Karpas-422 (cell line): ENCODE measurements at places on chromosomes 13 and 19.

GRCh38 chr13:38239874-38240273, 109.8 kb upstream of the UFM1 start:
- no peak for DNase-seq

- DNase-seq = no peak
Observed at GRCh38 chr19:22260499-22260898, 25.7 kb upstream of the ZNF729 start.

DNA sequence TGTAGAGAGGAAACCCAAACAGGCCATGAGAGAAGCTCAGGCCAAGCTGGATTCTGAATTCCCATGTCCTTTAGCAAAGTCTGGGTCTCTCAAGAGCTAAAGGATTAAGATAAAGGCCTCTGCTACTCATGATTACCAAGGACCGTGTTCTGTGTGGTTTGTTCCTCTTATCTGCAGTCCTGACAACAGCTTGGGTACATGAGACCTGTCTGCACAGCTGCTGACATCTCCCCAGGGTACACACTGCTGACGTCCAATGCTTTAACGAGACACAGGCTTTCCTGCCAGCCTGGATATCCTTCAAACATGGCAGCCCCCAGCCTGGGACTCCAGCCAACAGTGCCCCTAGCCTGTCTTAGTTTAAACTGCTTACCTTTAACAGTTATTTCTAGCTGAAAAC, 211.0 kb downstream of the SLC7A1 start:
- DNase-seq = peak; percentile 41

- DNase-seq = peak; percentile 81
Observed at GRCh38 chr13:20160306-20161274, at the start of gene GJA3. Gene GJA3, minus strand, starts transcription at chr13:20161052. Its CDS starts 17,764 bp downstream, at chr13:20143288.

- DNase-seq = no peak
Observed at GRCh38 chr13:95822303-95822702, 145.4 kb downstream of the DNAJC3 start.

DNA sequence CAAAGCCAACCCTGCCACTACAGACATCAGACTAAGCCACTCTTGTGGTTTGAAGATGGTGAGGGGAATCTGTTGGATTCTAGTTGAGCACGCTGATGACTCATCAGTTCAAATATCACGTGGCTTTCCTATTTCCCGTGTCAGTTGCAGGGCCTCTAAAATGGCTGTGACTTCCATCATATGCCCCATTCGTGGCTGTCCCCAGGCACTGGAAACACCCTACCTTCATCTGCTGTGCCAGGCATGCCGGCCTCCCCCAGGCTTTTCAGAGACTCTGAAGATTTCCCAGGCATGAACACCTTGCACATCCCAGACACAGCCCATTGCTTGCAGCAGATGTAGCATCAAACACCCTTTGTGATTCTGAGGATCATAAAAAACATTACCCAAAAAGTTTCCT, 659.9 kb downstream of the UQCRFS1 start:
- DNase-seq = no peak

DNA sequence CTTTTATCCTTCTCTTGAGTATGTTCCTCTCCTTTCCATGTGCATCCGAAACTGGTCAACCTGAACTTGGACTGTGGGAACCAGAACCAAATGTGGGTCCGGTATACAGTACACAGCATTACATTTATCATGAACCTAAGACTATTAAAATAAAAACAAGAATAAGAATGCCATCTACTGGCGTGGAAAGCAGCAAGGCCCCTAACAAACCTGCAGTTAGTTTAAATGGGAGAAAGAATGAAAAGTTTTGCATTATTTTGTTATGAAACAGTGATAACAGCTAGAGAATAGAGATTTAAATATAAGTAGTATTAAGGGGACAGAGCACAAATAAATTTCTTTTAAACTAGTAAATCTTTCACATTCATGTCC, 159.5 kb downstream of the RBM26 start:
- DNase-seq = peak; percentile 57

DNA sequence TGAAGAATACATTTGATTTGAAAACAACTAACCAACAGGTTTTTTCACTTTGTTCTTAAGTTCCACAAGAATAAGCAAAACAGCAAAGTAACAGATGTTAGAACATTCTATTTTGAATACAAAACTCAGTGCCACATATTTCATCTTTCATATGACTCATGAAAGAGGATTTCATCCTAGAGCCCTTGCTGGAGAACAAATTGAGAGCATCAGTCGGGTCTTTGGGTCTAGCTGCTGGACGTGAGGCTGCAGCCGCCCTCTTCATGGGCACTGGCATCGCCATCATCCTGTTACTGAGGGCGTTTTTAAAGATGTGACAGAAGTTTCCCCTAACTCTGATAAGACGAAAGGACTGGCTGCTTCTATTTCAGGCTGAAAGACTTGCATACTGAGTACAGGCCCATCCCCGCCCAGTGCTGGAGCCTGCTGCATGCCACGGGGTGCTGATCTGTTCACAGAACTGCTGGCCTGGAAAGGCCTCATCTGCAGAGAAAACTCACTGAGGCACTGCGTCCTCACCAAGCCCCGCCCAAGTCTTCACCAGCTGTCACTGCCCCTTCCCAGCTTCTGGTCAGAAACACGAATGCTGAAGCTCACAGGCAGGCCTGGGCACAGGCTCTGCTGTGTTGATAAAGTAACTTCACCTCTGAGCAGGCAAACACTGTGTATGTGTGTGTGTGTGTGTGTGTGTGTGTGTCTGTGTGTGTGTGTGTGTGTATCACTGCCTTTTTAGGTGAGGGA, 101.4 kb downstream of the TUBGCP3 start:
- no peak for DNase-seq

GRCh38 chr13:79604752-79605151, 123.8 kb downstream of the NDFIP2 start:
- no peak for DNase-seq

DNA sequence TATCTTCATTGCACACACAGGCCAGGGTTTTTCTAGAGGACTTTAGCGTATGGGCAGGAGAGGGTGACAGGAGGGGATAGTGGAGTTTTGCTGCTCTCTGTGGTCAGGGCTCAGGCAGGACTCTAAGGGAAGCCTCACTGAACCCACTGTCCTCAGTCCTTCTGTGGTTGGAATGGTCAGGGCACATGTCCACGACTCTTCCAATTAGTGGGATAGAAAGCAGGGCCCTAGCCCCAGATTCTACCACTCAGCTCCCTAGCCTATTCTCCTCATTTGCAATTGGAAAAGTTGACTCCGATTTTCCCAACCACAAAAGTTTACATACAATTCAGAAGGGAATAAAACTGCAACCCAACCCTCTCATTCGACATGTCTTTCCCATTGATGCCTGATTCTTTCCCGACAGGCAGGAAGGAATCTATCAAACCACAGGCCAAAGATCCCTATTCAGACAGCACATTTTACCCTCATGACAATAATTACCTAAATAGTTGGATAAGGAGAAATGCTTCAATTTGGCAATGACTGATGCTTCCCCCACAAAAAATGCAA, 38.2 kb downstream of the TGDS start:
- no peak for DNase-seq

- DNase-seq = no peak
Observed at GRCh38 chr13:20239748-20240147, 7.6 kb upstream of the GJB6 start.

DNA sequence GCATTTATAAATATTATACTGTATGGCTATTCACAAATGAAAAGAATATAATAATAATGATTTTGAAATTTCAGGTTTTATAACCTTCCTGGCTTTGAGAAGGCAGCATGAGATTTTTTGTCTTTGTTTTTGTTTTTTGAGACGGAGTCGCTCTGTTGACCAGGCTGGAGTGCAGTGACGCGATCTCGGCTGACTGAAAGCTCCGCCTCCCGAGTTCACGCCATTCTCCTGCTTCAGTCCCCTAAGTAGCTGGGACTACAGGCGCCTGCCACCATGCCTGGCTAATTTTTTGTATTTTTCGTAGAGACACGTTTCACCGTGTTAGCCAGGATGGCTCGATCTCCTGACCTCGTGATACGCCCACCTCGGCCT, 64.1 kb downstream of the ZNF429 start:
- no peak for DNase-seq

DNA sequence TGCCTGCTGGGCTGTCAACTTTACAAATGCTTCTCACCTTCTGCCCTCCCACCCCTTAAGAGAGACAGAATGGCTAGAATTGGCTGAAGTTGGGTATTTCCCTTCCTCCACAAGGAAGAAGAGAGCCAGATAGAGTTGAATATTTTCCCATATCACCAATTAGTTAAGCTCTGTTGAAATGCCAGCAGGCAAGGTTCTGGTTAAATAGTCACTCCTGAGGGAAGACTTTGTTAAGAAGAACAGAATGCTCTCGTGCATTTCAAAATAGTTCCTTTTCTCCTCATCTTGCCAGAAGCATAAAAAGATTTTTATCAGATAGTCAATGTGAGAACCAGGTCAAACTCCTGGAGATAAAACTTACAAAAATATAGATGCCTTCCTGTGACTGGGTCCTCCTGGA, 2857.0 kb upstream of the PCDH20 start:
- no peak for DNase-seq

DNA sequence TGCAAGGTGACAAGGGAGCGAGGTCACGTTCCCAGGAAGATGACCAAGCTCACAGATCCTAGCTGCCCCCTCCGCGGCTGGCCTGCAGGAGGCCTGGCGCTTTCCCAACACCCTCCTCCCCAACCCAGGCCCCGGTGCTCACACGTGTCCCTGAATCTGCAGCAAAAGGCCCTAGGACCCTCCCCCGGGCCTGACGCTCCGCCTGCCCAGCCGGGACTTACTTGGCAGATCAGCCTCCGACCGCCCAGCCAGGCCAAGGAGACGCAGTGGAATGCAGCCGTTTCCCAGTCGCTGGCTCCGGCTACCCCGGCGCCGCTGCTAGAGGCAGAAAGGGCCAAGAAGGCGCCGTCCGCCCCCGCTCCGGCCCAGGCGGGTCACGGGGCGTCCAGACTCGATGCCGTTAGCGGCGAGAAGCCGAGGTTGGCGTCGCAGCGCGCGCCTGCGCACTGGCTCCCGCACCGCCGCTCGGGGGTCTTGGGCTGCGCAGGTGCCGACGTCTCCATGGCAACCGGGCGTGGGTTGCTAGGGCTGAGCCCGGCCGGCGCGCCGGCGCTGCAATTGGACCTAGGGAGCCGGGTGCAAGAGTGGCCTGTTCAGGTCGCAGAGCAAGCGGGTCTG, at the start of gene PNMA8A:
Gene PNMA8A, minus strand, starts transcription at position 448 of the 618 bp plus-strand sequence. CDS start 528 bp downstream, outside the sequence.
- peak; percentile 14 for DNase-seq

DNA sequence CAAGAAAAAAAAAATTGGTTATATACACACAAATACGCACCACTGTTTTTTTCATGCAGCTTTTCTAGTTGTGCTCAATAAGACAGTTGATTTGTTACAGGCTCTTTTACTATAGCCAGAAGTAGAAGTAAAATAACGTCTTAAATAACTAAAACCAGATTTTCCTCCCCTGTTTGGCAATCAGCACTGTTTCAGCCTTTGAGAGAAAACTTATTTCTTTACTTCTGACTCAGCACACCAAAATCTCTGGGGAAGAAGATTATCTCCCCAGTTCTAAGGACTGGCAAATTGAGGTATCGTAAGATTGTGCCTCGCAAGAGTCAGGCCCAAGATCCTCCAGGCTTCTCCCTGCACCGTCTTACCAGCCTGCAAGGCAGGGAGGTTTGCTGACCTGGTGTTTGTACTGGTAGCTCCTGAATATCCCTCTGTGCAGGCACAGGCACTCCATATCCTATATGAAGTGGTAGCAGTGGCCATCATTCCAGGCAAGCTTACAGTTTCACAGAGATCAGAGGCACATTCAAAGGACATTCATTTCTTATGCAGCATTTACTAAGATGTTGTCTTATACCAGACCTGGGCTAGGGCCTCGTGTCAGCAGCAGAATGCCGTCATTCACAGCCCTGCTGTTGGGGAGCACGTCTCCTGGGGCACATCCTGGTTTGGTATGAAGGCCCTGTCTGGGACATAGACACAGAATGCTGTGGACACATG, 268.2 kb downstream of the ZNF536 start:
- DNase-seq = no peak

GRCh38 chr19:46715620-46715974, 1.3 kb downstream of the PRKD2 start:
- DNase-seq = no peak

DNA sequence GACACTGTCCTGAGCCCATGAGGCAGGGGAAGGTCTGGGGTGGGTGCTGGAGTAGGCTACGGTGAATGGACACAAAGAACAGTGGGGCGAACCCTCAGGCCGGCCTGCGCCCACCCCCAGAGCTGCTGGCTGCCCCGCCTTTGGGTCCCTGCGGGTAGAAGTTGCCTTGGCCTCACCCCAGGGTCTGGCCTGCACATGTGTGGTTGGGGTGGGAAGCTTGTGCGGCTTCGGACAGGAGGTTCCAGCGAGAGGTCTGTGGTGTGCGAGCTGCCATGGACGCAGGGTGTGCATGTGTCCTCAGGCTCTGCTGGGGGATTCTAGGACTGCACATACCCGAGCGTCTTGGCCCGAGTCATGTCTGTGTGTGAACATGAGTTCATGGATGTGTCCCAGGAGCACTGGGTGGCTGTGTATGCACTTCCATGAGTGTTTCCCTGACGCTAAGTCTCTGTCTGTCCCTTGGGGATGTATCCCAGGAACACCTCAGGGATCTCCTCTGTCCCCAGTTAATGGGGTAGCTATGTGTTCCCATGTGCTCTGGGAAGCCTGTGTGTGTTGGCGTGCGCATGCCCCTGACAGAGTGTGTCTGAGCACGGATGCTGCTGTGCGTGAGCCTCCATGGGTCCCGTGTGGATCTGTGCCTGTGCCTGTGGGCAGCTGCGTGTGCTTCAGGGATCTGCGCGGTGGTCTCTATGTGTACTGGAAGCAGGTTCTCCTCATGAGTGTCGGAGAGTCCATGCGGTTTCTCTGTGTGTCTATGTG, 20.8 kb upstream of the POU2F2 start:
- no peak for DNase-seq

- DNase-seq = no peak
Observed at GRCh38 chr19:13932149-13932637, 6.0 kb downstream of the PODNL1 start.

GRCh38 chr19:42191855-42192254, 25.6 kb downstream of the DEDD2 start:
- no peak for DNase-seq

GRCh38 chr13:33446821-33447725, 161.5 kb upstream of the STARD13 start:
- no peak for DNase-seq

GRCh38 chr13:32587811-32588170, 1.5 kb downstream of the PDS5B start:
- peak; percentile 44 for DNase-seq

GRCh38 chr19:13220847-13221246, 70.6 kb downstream of the IER2 start:
- no peak for DNase-seq

DNA sequence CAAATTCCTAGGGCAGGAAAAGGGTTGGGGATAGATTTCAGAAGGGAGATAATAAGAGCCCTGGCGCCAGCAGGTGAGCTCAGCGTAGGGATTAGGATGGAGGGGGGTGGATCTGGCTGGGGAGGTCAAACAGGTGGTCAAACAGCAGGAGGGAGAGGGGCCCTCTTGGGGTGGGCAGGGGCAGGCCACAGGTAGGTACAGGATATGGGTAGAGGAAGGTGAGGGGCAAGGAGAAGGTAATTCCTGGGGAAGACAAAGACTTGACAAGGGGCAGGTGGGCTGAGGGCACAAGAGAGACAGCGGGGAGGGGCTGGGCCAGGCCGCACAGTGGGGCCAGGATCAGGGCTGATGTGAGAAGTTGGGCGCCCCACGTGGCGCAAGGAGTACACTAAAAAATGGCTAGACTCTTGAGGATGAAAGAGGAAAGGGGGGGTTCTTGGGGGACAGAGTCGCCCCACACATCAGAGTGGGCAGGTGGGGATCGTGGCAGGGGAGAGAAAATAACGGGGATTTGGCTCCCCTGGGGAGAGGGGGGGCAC, 713 bp downstream of the KRI1 start:
- peak; percentile 85 for DNase-seq

GRCh38 chr13:37216331-37216730, 110.9 kb upstream of the CSNK1A1L start:
- no peak for DNase-seq

GRCh38 chr19:5993648-5994358, 15.9 kb upstream of the RANBP3 start:
- DNase-seq = no peak
